ENCODE measurements at places on chromosomes 2 and 18. TPM values are rescaled to one million over a fixed set of nuclear protein-coding genes. Genes with fewer than 3 reads are reported as not detected.

HES6 gene
- total RNA-seq, result 0.47 TPM

RGPD8 gene
- total RNA-seq, result 42.7 TPM

HOXD8 gene
- total RNA-seq, result not detected

LYPD6 gene
- not detected for total RNA-seq

ANO7 gene
- 0.20 TPM for total RNA-seq

UGT1A8 gene
- total RNA-seq, result not detected

RNASEH1 gene
- total RNA-seq, result 25.9 TPM

ERLEC1 gene
- 17.8 TPM for total RNA-seq

FOXI3 gene
- not detected for total RNA-seq

CRYGD gene
- not detected for total RNA-seq

VWA3B gene
- not detected for total RNA-seq

MC5R gene
- not detected for total RNA-seq

NUP35 gene
- total RNA-seq, result 12.9 TPM

KYNU gene
- total RNA-seq, result 1.8 TPM

LONRF2 gene
- 0.18 TPM for total RNA-seq

COL6A3 gene
- 1.9 TPM for total RNA-seq

LTBP1 gene
- total RNA-seq, result 2.2 TPM

LCLAT1 gene
- total RNA-seq, result 18.2 TPM

FZD7 gene
- total RNA-seq, result 0.31 TPM

USP14 gene
- 44.7 TPM for total RNA-seq

CYP26B1 gene
- total RNA-seq, result not detected

ZFP36L2 gene
- 501 TPM for total RNA-seq

DYNAP gene
- not detected for total RNA-seq

TXNDC2 gene
- total RNA-seq, result not detected

NABP1 gene
- total RNA-seq, result 61.9 TPM

TEKT4 gene
- not detected for total RNA-seq

DAW1 gene
- total RNA-seq, result not detected

FBXO15 gene
- 0.75 TPM for total RNA-seq

NR4A2 gene
- total RNA-seq, result 250 TPM

TBR1 gene
- total RNA-seq, result not detected

CCBE1 gene
- not detected for total RNA-seq

C2orf66 gene
- total RNA-seq, result not detected

SIX2 gene
- total RNA-seq, result not detected

PROKR1 gene
- not detected for total RNA-seq

NYAP2 gene
- not detected for total RNA-seq

RAB10 gene
- 41.2 TPM for total RNA-seq

SP9 gene
- not detected for total RNA-seq

CYP27A1 gene
- total RNA-seq, result 0.39 TPM

POTEC gene
- total RNA-seq, result not detected

GPD2 gene
- 12.7 TPM for total RNA-seq
